ENCODE measurements at places on chromosomes 6 and 20. TPM values are rescaled to one million over a fixed set of nuclear protein-coding genes. Genes with fewer than 3 reads are reported as not detected.

- no peak for DNase-seq
Observed at GRCh38 chr20:47335251-47336128, 21.0 kb downstream of the ZMYND8 start.

GRCh38 chr6:52016915-52017748 is 70.3 kb downstream of the PKHD1 start:
- no peak for DNase-seq

- DNase-seq, result no peak
Observed at GRCh38 chr6:1485678-1486077, 96.3 kb downstream of the FOXF2 start.

GRCh38 chr6:170224694-170225660 is 65.9 kb downstream of the DLL1 start:
- no peak for DNase-seq

DNA sequence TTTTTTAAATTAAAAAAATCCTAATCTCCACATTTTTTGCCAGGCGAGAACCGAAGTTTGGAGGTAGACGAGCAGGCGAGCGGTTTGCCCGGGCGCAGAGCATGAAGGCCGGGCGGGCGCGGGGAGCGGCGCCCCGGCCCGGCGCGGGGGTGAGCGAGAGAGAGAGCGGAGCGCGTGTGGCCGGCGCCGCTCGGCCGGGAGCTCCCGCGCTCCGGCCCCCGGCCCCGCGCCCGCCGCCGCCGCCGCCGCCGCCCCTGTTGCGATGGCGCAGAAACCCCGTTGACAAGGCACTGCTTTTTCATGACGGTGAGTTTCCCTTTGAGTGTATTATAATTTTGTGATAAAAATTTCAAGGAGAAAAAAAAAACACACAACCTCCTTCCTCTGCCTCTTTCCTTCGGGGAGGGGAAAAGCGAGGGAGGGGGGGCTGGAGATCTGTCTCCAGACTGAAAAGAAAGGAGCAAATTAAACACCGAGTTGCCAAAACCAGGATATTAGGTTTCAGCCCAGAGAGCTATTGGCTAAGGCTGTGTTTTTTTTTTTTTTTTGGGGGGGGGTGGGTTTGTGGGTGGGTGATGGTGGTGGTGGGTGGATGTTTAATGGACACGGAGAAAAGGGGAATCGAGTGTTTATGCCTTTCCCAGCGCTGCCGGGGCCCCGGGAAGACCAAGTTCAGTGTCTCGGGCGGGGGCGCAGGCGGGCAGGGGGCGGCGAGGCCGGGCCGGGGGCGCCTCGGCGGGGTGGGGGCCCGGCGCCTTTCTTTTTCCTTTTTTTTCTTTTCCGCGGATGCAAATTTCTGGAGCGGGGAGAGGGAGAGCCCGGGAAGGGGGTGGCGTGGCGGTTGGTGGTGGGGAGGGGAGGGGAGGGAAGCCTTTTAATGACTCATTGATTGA is at the start of gene BICRAL:
Gene BICRAL, plus strand, starts transcription at position 257 of the 893 bp plus-strand sequence. CDS start 39,971 bp downstream, outside the sequence.
- DNase-seq, result peak; percentile 72

The RBPJL gene
- total RNA-seq, result not detected

The SNAP91 gene
- not detected for total RNA-seq

The UBD gene
- total RNA-seq, result 0.40 TPM

Measured in activated CD4-positive, alpha-beta memory T cell treated with anti-CD3 and anti-CD28 coated beads, Interleukin-2, amount 10 ng/mL, durations not matched to agents 7 days and 5 days (primary cell).